ENCODE measurements at places on chromosomes 4 and X.

DNA sequence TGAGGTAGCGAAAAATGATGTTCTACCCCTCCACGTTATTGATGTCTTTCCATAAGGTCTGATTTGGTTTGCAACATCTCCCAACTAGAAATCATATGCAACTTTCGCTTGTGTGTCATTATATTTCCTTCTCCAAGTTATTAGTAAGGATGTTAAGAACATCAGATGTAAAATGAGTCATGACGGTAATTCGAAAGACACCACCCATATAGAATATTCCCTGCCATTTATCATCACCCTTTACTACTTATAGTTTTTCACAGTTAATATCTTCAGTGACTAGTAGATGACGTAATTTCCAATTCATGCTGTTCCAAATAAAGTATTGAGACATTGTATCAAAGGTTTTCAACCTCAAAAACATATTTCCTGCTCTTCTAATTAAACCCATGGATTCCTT lies 146.7 kb upstream of the MAP3K15 start:
- DNase-seq, result no peak

DNA sequence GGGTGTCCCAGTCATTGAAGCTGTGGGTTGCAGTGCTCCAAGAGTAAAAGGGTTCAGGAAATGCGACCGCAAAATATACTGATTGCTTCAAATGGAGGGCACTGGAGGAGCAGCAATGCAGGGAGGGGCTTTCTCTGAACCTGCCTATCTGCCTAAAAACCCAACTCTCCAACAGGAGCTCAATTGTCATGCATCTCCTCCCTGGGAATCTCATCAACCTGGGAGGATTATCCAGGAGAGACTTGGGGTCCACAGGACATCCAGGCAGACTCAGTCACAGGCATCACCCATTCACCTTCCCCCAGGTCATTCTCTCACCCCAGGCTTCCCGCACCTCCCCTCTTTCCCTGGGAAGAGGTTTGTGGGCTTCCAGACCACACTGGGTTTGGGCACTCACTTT lies 38.2 kb upstream of the TLR3 start:
- no peak for DNase-seq

DNA sequence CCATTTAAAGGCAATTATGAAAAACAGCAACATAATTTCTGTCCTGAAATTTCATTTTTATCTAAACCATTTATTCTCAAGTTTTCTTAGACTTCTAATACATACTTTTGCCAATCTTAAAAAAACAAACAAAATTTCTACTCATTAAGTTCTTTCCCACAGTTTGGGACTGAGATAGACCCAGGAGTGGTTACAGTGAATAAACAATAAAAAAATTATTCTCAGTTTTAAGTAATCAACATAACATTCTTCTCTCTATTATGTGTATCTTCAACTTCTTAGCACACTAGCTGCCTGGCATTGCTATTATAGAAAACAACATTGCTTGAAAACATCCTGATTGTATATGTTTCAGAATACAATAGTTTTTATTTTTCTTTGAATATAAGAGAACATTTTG lies 532.8 kb downstream of the IL15 start:
- no peak for DNase-seq

- DNase-seq, result no peak
These were observed at the start of gene NXF3 for GRCh38 chrX:103092942-103093341. TSS of gene NXF3 (minus strand) at chrX:103093143. CDS start at chrX:103093023, 120 bp downstream.

DNA sequence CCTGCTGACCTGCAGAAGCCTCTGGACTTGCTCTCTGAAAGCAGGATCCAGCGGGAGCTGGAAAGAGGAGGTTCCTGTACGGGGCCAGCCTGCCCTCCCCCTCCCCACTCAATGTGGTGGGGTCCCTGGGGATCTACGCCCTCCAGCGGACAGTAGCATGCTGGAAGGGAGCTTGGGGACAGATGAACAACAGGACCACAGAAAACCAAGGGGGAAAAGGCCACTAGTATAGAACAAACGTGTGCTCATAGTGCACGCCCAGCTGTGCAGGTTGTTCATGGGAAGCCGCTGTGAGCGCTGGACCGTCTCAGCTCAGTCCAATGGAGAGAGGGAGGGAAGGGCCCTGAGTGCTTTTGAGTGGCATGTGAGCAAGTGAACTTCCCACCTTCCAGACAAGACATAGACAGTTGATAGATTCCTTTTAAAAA lies 15.8 kb downstream of the HMX1 start:
- DNase-seq, result no peak

DNA sequence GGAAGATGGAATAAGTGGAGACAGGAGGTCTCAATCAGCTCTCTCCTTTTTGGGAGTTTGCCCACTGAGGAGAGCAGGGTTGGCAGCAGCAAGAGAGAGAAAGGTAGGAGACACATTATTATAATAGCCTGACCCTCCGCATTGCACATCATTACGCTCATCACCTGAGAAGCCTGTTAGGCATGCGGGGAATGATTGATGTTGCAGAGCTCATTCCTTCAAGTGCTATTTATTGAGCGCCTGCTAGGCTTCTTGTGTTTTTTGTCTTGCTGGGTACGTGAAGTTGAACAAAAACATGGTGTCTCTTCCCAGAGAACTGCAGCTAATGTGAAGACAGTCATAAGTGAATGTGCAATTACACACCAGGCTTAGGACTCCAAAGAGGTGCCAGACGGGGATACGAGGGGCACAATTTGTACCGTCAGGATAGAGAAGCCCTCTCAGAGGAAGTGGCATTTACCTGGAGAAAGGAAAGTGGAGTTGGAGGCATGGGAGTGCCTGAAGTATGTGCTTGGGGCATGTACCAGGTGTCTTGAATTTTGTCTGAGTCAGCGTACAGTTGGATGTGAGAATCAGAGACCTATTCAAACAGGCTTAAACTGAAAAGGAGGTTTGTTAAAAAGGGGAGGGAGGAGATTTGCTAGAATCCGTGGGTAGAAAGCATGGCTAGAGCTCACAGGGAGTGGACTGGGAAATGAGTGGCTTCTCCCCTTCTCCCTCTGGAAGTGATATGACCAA lies 90.2 kb upstream of the SOD3 start:
- DNase-seq, result no peak

- DNase-seq, result peak; percentile 48
These were observed at the start of gene CHIC1 for GRCh38 chrX:73562984-73563737. TSS of gene CHIC1 (plus strand) at chrX:73563197. CDS start at chrX:73563285, 88 bp downstream.

GRCh38 chrX:144946666-144947065 lies 300.6 kb upstream of the SPANXN1 start:
- no peak for DNase-seq

DNA sequence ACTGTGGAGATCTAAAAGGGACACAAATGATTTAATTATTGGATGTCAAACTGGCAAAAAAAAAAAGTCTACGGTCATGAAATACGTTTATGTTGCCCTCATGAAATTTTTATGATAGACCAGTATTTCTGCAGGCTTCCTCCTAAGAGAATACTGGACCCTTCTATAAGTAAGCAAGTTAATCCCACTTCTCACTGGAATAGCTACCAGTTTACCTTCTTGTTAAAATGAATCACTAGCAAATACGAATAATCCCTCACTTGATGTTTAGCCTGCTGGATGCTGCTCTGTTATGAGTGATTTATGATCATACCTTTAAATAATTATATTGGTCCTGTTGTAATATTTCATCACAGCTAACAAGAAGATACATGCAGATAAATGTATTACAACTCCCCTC lies 39.6 kb upstream of the GRID2 start:
- DNase-seq, result no peak

DNA sequence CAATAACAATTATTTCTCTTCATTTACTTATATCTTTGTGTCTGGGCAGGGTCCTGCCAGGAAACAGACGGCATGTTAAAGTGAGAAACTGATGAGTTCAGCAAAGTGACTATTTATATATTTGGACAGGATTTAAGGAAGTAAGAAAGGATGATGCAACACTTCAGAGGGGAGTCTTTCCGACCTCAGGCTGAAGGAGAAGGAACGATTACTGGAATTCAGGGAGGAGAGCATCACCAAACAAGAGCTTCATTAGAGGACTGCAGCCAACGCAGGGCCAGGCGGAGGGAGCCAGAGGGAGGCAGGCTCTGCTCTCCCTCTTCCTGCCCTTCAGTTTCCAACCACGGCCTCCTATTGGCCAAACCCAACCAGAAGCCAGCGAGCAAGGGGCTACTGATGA lies 1.5 kb upstream of the TLR7 start:
- DNase-seq, result no peak

- DNase-seq, result no peak
These were observed 186.4 kb upstream of the PUDP start for GRCh38 chrX:7334253-7334935.

DNA sequence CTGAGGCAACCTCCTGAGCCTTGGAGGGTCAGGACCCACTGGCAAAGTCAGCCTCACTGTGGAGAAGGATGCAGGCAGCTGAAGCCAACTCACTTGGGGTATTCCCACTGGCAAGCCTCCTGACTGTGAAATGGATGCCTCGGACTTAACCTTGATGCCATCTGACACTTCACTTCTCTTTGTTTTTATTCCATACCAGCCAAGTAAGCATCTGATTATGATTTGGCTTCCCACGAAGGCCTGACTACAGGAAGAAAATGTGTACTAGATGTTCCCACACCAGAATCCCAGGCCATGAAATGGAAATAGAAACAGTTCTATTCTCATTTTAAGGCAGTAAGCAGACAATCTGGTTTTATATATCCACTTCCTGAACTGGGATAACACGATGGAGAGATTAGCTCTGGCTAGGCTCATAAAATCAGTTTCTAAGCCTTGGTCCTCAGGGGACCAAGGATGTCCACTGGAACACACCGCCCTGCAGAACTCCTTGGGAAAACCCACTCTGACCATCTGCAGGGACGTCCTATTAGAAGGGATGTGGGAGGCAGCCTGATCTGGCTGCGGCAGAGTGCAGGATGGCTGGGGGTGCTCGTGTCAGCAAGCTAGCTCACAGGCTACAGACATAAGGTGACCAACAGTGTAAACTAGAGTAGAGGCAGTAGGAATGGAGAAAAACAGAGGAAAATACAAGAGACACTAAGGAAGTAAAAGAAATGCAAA lies 89.3 kb downstream of the TSPAN5 start:
- DNase-seq, result no peak

DNA sequence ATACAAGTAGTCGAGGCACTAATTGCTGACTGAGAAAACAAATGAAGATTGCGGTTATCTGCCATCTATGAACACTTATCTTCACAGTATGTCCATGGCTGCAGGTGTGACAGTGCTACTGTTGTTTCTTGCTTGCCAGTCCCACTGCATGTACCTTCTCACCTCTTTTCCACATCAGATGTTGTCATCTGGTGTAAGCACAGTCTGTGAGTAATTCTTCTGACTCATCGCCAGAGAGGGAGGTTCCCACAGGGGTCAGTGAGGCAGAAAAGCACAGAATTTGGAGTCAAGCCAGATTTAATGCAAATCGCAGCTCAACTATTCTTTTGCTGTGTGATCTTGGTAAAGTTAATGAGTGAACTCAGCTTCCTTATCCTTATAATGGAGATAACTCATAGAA lies 144.4 kb downstream of the GLRA2 start:
- DNase-seq, result no peak

- DNase-seq, result no peak
These were observed 36.4 kb upstream of the GPR174 start for GRCh38 chrX:79107891-79108718.

GRCh38 chrX:39550795-39551361 lies 546.9 kb downstream of the BCOR start:
- no peak for DNase-seq

DNA sequence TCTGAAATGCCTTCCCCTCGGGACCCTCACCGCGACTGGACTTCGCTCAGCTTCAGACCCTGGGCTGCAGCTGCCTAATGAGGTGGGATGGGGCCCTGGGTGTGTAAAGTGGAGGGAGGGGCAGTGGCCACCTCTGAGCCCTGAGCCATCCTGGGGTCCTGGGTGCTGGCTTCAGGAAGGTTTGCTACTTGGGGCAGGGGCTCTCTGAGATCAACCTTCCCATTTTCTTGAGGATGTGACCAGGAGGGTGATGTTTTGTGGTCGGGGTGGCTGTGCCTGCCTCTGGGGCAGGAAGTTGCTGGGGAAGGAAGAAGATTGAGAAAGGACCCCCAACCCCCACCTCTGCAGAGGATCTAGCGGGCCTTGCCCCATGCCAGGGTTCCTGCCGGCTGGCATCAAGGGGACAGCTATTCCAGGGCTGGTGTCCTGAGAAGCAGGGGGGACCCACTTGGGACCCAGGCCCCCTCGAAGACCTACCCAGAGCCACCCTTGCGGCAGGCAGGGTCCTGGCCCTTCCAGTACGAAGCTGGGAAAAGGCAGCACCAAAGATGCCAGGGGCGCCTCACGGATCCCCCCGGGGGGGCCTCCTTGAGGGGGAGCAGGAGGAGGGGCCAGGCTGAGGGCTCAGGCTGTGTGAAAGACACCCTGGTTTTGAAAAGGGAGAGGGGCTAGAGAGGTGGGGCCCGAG lies 6.5 kb downstream of the SH3BP2 start:
- DNase-seq, result no peak

GRCh38 chr4:184940500-184940899 lies 77.8 kb upstream of the HELT start:
- no peak for DNase-seq

GRCh38 chr4:175444512-175444911 lies 367.6 kb downstream of the GPM6A start:
- DNase-seq, result no peak

DNA sequence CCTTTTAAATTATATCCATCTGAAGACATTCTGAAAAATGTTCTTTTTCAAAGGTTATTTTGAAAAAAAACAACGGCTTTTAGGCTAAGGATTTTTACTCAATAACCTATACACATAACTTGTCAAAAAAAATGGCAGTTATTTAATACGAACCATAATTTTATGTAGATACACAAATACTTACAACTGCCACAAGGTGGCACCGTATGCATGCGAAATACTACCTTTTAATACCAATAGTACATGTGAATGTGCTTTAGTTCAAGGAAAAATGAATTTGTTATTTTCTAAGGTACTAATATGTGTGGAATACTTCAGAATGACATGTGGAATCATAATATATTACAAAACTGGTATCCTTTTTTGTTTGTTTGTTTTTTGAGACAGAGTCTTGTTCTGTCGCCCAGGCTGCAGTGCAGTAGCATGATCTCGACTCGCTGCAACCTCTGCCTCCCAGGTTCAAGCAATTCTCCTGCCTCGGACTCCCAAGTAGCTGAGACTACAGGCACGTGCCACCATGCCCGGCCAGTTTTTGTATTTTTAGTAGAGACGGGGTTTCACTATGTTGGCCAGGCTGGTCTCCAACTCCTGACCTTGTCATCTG lies 4.6 kb upstream of the MAD2L1 start:
- no peak for DNase-seq

GRCh38 chr4:55069248-55069647 lies 56.1 kb downstream of the KDR start:
- no peak for DNase-seq

All from anterior cingulate cortex (tissue), 58 donors.